ENCODE measurements at places on chromosomes 6 and 20.
A peak's percentile ranks its signal among the peaks of the same experiment; 100 is the strongest.

DNA sequence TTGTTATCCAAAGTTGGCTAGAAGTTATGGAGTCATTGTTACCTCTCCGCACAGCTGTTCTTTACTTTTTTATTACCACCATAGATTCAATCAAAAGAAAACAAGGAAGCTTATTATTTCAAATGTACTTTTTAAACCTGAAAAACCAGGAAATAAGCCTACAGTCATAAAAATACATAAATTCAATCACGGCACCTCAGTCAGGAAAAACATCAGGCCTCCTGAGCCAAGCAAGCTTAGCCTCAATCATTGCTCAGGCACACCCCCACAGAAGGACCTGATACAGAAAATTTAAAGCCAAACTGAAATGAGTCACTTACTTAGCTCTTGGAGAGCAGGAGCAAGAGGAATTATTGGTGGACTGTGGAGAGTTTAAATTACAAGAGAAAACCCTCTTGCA, 44.3 kb downstream of the MARCKS start:
- DNase-seq = no peak

DNA sequence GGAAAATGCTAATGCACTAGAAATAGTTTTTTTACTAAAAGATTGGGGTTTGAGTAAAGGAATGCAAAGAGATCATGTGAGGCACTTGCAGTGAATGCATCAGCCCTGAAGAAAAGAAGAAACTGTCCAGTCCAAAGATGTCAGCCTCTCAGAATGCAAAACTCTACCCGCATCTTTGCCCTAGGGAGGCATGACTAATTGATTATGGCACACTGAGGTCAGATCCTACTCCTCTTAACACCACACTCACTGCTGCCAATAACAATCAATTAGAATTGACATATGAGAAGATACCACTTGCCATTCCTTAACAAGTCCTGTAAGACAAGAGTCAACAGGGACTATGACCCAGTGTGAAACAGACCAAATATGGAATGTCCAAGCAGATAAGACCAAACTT, 262.3 kb upstream of the PLN start:
- DNase-seq = no peak

DNA sequence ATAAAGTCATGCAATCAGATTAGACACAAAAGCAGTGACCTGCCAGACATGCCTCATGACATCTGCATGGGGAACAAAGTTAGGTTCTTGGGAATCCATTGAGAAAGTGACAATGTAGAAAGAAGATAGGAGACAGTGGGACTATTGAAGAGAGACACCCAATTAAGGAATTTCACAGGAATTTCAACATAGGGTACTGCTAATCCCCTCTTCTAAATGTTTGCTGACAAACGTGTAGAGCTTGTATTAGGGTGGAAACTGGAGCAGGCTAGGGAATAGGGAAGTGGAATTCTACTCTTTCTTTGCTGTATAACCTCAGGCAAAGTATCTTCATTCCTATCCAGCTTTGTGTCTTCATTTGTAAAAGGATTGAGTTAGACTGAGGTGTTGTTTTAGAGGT, 409.4 kb upstream of the SASH1 start:
- DNase-seq = no peak

GRCh38 chr6:111727802-111728201, 122.1 kb upstream of the TRAF3IP2 start:
- peak; percentile 94 for DNase-seq

GRCh38 chr6:160285541-160286105, 27.0 kb upstream of the SLC22A2 start:
- no peak for DNase-seq

- no peak for DNase-seq
These were observed 25.3 kb downstream of the DUSP22 start for GRCh38 chr6:317448-318144.

- DNase-seq = no peak
These were observed 89.6 kb downstream of the CEBPB start for GRCh38 chr20:50279988-50280850.

DNA sequence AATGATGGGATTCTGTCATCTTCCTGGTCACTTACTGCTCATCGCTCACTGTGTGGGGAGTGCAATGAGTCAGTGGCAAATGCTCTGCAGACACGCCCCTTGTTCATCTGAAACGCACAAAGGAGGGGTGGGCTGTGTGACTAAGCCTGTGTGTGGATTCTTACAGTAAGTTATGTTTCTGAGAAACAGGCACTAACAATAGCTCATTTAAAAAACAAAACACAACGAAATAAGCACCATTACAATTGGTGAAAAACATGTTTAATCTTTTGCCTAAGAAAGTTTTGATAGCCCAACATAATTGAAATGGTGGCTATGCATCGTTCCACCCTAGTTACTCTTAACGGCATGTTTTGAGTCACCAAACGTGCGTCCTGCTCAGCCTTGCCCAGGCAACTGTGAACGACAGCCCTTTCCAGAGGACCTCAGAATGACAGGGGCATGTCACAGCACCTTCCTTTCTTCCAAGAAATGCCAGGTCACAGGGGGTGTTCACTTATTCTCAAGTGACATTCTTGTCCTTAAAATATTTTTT, 118.4 kb upstream of the SGK1 start:
- DNase-seq = peak; percentile 86

DNA sequence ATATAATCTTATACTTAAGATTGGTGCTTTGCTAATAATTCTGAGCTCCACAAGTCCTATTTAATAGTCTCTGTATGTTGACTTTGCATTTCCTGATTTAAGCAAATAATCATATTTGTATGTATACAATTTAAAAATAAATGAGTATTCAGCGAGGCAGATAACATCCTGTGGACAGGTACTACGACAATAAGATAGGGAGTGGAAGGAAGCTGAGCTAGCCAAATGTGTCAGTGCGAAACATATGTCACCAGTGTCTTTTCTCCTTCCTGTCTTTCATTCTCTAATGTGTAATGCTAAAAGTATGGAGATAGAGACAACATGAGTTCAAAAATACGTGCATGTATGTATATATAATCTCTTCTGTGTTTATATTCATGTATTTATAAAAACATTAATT, 359.6 kb upstream of the KCNQ5 start:
- no peak for DNase-seq

DNA sequence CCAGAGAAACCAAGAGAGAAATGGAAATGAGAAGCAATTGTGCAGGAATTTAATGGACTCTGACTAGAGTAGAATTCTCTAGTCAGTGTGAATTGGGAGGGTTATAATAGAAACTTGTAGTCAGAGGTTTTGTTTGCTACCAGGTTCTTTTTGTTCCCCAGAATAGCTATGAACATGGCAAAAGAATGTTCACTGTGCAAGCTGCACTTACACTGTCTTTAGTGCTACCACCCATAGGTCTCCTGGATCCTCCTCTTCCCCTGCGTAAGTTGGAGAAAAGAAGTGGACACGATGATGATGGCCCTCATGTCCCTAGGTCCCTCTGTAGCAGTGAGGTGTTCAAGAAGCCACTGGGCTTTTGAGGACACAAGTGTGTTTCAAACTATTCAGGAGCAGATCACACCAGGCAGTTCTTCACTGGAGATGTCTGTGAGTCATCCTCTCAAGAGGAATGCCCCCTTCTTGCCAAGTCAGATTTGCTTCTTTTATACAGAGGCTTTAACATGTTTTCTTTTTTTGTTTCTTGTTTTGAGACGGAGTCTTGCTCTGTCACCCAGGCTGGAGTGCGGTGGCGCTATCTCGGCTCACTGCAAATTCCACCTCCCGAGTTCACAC, 47.6 kb upstream of the SMIM8 start:
- peak; percentile 64 for DNase-seq

DNA sequence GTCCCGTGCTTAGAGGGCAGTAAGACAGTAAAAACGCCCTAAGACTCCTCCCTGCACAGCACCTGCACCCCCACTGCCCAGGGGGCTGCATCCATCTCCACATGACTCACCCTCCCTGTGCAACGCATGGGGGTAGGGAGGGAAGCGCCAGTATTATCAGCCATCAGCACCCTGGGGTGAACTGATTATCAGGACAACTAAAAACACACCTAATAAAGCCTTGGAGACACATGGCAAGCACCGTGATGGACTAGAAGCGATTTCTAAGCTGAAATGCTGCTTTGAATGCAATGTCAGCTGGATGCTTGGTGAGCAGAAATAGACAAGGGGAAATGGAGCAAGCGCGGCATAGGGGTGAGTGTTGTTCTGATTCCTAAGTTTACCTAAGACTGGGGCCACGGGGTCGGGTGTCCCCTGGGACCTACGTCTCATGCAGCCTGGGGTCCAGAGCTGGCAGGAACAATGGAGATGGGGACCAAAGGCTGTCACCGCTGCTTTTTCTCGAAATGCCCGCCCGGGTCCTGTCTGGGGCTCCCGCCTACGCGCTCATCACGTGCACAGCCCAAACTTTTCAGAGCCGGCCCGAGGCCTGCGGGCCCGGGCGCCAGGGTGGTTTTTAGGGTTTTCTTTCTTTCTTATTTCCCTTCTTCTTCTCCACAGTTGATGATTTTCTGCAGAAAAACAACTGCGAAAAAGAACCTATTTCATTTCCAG, 702 bp upstream of the TNFAIP3 start:
- DNase-seq = no peak
